ENCODE measurements at places on chromosomes 2 and 18. TPM values are rescaled to one million over a fixed set of nuclear protein-coding genes. Genes with fewer than 3 reads are reported as not detected.

Gene KCNG2
- not detected for total RNA-seq

DNA sequence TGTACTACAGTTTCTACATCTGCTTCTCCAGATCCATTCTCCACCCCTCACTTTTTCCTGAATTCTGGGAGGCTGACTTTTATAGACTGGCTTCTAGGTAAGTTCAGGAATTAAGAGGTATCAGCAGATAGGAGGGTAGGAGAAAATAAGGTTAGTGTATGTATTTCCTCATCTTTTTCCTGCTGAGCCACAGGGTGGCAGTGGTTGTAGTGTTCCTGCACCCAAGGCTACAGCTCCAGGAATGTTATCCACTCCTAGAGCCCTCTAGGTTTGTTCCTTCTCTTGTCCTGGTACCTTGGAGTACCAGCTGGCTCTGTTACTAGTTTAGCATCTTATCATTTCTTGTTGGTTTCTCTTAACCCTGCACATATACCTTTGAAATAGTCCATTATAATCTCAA is 40.7 kb upstream of the C2orf66 start:
- no peaks in the 10 kb centered on the region for H3K4me1 ChIP-seq
- H3K36me3 ChIP-seq: no peaks in the 10 kb centered on the region
- no peak overlapping the region for H3K4me3 ChIP-seq
- H3K27me3 ChIP-seq: no peaks in the 10 kb centered on the region

DNA sequence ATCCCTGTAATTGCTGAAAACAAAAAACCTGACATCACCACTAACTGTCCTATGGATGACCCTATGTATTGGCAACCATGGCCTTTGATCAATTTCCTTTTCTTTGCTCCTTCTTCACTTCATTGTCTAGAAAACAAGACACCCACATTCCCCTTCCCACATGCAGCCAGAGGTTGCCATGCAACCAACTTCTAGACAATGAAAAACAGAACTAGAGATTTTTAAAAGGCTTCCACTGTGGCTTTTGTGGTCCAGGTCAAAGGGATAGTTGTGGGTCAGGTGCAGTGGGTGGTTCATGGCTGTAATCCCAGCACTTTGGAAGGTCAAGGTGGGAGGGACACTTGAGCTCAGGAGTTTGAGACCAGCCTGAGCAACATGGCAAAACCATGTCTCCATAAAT is 139.3 kb upstream of the DOK6 start:
- DNase-seq: no peak
- H3K4me3 ChIP-seq: no peak overlapping the region
- H3K4me1 ChIP-seq: no peaks in the 10 kb centered on the region
- H3K36me3 ChIP-seq: no peaks in the 10 kb centered on the region

DNA sequence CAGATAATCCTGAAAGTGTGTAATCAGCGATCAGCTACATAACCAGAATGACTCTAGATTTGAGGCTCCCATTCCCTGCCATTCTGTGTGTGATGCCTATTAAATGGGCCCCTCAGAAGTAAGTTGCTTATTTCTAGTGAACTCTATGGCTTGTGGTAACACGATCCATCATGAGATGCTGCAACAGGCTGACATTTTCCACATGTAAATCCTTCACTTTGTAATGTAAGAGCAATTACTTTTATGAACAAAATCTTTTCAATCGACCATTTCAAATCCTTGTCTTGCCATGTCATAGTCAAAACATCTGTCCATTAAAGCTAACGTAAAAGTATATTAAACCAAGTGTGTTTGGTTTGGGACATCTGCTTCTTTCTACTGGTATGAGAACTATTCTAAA is 175.9 kb upstream of the ETAA1 start:
- no peaks in the 10 kb centered on the region for H3K4me1 ChIP-seq
- H3K27ac ChIP-seq: no peak overlapping the region
- no peak for DNase-seq
- H3K4me3 ChIP-seq: no peak overlapping the region
- H3K27me3 ChIP-seq: no peaks in the 10 kb centered on the region

Gene SMYD1
- total RNA-seq: not detected
